Endothelial cell of umbilical vein (primary cell): ENCODE measurements at places on chromosomes 2 and 18. TPM values are rescaled to one million over a fixed set of nuclear protein-coding genes. Genes with fewer than 3 reads are reported as not detected.

- no peaks in the 10 kb centered on the region for H3K36me3 ChIP-seq
- H3K4me3 ChIP-seq: no peak overlapping the region
- peaks cover 6% of the 10 kb centered on the region for H3K27me3 ChIP-seq
- H3K4me1 ChIP-seq: peaks cover 3% of the 10 kb centered on the region
- DNase-seq: no peak
Observed at GRCh38 chr2:88811233-88811632, 119.8 kb downstream of the RPIA start.

DNA sequence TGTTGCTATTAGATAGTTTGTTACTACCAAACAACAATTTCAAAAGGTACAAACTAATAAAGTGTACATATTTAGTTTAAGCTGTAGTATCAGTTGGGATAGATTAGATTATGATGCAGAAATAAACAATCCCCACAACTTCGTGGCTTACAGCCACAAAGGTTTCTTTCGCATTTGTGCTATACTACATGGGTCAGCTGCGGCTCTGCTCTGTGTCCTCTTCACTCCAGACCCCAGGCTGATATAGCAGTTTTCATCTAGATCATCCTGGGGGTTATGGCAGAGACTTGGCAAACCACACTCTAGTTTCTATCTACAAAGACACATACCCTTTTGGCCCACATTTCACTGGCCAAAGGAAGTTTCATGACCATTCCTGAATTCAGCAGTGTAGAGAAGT is 108.0 kb upstream of the SP5 start:
- H3K36me3 ChIP-seq: no peaks in the 10 kb centered on the region
- peaks cover 3% of the 10 kb centered on the region for H3K27me3 ChIP-seq
- DNase-seq: no peak
- H3K4me3 ChIP-seq: no peak overlapping the region
- H3K4me1 ChIP-seq: no peaks in the 10 kb centered on the region

The GCA gene
- 6.2 and 10.7 TPM in 2 replicates for total RNA-seq

The TRAPPC12 gene
- 74.5 and 81.5 TPM in 2 replicates for total RNA-seq

DNA sequence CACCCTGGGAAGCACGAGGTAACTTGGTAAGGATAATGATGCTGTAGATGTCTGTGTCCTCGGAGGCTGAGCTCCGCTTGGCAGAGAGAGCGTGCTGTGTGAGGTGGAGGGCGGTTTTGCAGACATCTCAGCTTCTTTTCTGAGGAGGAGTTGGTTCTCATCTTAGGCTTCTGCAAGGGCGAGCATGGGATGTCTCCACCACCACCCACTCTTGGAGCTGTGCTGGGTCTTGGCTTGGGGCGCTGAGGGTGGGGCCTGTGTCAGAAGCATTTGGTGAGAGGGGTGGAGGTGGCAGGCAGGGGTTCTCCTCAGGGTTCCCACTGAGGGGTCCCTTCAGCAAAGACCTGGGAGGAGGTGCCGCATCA is 9.2 kb downstream of the OXER1 start:
- DNase-seq: no peak
- no peak overlapping the region for H3K4me3 ChIP-seq
- no peaks in the 10 kb centered on the region for H3K27me3 ChIP-seq
- H3K4me1 ChIP-seq: no peaks in the 10 kb centered on the region
- H3K27ac ChIP-seq: no peak overlapping the region
- H3K36me3 ChIP-seq: no peaks in the 10 kb centered on the region

The ADRA2B gene
- not detected in 2 replicates for total RNA-seq

DNA sequence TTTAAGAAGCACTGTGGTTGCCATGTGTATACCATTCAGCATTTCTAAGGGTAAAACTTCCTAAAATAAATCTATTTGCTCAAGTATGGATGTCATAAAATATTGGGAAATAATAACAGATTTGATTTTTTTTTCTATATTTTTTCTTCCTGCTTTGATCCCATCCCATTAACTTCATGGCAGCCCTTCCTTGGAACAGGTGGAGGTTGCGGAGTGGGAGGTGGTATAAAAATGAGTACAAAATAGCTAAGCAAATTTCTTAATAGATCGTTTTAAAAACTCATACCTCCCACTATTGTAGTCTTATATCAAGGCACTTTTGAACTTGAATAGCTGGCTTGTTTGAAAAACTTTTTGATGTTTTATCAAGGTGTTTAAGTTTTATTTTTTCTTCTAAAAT is 152.1 kb upstream of the KYNU start:
- H3K27me3 ChIP-seq: no peaks in the 10 kb centered on the region
- no peak for DNase-seq
- H3K36me3 ChIP-seq: no peaks in the 10 kb centered on the region
- H3K4me1 ChIP-seq: no peaks in the 10 kb centered on the region
- no peak overlapping the region for H3K27ac ChIP-seq

DNA sequence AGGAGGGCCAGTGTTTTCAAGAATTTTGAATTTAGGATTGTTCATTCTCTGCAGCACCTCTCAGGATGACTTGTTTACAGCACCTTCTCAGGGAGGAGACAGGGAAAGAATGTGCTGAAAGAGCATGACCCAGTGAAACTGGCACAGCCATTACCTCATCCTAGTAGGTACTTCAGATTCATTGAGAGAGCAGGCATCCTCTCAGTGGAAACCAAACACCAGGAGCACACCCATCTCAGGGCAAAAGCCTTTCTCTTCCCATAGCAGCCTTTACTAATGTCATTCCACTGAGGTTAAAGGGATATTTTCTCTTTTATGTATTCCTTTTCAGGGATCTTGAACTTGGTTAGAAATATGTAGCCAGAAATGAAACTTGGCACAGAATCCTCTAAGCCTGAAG is 2.6 kb downstream of the MAP2 start:
- H3K4me3 ChIP-seq: no peak overlapping the region
- DNase-seq: peak; percentile 4
- no peaks in the 10 kb centered on the region for H3K27me3 ChIP-seq
- H3K36me3 ChIP-seq: no peaks in the 10 kb centered on the region
- H3K27ac ChIP-seq: no peak overlapping the region

The UGT1A1 gene
- total RNA-seq: not detected in 2 replicates

DNA sequence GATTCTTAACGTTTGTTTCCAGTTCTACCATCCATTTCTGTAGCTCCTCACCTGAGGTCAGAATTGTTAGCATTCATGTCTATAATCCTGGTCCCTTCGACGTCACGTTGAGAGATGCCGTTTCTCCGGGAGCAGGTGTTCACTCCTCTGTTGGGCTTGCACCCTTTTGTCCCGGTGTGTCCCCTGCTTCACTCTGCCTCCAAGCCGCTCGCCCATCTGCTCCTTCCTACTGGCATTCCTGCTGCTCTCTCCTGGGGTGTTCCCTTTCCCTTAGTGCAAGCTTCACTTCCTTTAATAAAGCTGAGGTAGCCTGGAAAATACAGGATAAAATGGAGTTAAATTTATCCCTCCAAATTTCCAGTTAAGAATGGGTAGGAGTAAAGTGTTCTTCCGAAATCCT is 61.9 kb upstream of the CABYR start:
- no peak for DNase-seq
- H3K4me1 ChIP-seq: no peaks in the 10 kb centered on the region
- no peaks in the 10 kb centered on the region for H3K36me3 ChIP-seq
- no peak overlapping the region for H3K27ac ChIP-seq
- no peaks in the 10 kb centered on the region for H3K27me3 ChIP-seq
- H3K4me3 ChIP-seq: no peak overlapping the region

The NAT8 gene
- not detected in 2 replicates for total RNA-seq
